Left lung (tissue), 14 donors: ENCODE measurements at places on chromosomes 12 and 14. TPM values are rescaled to one million over a fixed set of nuclear protein-coding genes. Genes with fewer than 3 reads are reported as not detected.

DNA sequence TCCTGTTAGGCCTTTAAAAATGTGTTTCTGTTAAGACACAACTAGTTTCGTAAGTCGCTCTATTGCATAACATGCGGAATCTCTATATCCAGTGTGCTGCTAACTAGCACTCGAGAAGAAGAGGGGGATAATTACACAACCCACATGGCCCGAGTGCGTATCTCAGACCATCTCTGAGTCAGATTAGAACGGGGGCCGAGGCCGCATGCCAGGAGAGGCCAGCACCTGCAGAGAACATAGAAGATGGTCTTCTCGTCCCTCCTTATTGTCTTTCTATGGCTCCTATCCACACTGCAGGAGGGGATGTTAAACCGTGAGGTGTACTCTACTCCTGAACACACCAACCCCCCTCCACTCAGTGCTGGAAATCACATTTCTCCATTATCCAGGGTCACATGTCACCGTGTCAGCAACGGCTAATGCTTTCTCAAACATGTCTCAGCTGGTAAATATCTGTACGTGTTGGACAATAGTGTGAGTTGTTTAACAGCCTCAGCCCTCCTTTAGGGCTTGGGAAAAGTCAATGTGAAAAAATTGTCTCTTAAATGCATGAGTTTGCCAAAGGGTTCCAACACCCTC is 56.3 kb downstream of the CCDC88C start:
- DNase-seq = peak; percentile 82

DNA sequence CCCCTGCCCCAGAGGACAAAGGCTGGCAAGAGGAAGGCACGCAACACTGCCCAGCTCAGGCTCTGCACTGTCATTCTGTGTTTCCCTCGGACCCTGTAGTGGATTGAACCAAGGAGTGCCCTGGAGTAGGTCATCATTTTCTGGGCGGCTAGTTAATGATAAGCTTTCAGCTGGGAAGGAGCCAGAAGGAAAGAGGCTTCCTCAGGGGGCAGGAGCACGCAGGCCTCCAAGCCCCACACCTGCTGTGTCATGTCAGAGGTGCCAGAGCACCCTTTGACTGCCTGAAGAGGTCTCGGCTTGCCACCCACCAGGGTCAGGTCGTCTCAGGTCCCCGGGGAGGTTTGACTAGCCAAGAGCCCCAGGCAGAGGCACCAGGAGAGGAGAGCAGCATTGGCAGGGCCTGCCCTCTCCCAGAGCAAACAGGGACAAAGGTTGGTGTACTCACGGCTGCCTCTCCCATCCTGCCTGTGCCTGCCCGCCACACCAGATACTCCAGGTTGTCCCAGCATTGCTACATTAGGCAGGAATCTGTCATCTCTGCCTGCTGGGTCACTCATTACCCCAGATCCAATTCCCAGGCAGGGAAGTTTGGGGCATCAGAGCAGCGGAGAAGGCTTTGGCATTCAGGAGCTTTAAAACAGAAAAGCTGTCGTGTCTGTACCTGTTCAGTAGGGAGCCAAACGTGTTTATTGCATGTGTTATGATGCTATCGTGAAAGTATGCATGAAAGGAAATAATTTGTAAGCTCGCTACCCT is 33.5 kb upstream of the ATP2A2 start:
- DNase-seq = no peak

GRCh38 chr14:24277071-24277470 is 5.7 kb upstream of the RABGGTA start:
- no peak for DNase-seq

Gene TTC6
- 7.1 TPM for total RNA-seq

DNA sequence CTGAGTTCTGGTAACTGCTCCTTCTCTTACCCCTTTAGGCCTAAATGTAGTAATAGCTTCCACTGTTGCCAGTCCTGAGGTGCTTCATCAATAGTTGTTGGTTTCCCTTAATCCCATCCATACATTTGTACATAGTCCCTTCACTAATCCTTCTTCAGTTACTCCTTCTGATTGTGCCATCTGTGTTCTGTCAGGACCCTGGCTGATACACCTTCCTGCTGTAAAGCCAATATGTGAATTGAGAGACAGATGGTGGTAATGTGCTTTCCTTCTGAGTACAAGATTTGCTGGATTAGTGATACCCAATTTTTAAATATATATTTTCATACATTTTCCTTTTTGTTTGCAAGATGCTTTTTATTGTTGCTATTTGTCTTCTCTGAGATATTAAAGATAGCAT is 66.4 kb downstream of the OTOGL start:
- no peak for DNase-seq

DNA sequence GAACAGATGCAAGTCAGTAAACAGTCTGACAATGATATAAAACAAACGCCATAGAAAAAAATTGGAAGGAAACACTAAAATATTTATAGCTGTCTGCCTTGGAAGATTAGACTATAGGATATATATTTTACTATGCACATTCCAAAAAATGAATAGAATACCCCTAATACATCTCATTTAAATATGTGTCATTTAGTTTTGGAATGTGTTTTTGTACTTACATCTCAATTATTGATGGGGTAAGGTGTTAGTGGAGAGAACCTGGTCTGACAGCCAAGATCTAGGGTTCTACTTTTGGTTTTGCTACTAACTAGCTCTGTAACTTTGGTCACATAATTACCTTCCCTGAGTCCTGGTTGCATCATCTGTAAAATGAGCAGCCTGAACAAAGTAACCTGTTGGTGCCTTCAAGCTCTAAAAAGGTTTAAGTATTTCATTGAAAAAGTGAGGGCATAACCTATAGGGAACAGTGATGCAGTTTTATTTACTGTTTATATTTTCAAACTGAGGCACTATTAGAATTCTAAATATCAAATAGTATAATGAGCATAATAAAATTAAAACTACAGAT is 28.6 kb upstream of the SLC6A13 start:
- DNase-seq = no peak

Gene ARHGEF25
- total RNA-seq = 20.0 TPM
